ENCODE measurements at places on chromosomes 6 and 20. TPM values are rescaled to one million over a fixed set of nuclear protein-coding genes. Genes with fewer than 3 reads are reported as not detected.

GLP1R gene
- total RNA-seq = not detected

DNA sequence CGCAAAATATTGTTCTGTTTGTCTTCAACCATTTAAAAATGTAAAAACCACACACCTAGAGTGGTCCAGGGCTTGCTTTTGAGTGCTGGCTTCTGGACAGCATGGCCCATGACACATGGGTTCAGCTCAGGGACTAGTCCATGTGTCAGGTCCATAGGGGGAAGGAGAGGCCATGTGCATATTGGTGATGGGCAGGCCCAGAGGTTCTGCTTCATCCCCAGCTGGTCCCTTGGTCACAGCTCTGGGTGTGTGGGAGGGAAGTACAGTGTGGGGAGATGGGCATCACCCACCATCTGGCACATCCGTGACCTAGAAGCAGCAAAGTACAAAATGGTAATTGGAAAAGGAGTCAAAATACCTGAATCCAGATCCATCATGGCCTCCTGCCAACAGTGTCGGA is 50.7 kb downstream of the STK35 start:
- H3K4me1 ChIP-seq = no peaks in the 10 kb centered on the region
- no peak for DNase-seq
- H3K27me3 ChIP-seq = no peaks in the 10 kb centered on the region
- H3K27ac ChIP-seq = no peak overlapping the region
- H3K36me3 ChIP-seq = no peaks in the 10 kb centered on the region

- H3K27ac ChIP-seq = no peak overlapping the region
- H3K4me3 ChIP-seq = no peak overlapping the region
- no peaks in the 10 kb centered on the region for H3K36me3 ChIP-seq
- H3K4me1 ChIP-seq = no peaks in the 10 kb centered on the region
- DNase-seq = no peak
These were observed 464.5 kb upstream of the NRSN1 start for GRCh38 chr6:23661549-23661948.

DNA sequence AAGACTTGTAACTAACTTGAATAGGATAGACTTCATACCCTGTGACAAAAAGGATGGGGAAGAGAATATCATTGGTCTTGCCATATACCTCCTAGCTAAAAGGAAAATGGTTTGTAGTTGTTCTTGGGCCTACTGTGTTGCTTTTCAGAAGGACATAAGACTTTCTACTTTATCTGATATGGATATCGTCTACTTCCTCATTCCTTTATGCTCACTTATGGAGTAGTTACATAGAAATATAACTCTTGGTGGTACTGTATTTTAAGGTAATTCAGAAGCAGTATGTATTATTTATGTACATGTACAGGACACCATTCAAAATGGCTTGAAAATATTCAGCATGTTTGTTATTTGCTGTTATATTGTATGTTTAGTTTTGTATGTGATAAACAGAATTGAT is 8.0 kb downstream of the FAM217B start:
- no peak for DNase-seq
- H3K36me3 ChIP-seq = peaks cover 20% of the 10 kb centered on the region
- H3K4me3 ChIP-seq = no peak overlapping the region
- no peak overlapping the region for H3K27ac ChIP-seq
- no peaks in the 10 kb centered on the region for H3K27me3 ChIP-seq
- H3K4me1 ChIP-seq = peaks cover 18% of the 10 kb centered on the region

DNA sequence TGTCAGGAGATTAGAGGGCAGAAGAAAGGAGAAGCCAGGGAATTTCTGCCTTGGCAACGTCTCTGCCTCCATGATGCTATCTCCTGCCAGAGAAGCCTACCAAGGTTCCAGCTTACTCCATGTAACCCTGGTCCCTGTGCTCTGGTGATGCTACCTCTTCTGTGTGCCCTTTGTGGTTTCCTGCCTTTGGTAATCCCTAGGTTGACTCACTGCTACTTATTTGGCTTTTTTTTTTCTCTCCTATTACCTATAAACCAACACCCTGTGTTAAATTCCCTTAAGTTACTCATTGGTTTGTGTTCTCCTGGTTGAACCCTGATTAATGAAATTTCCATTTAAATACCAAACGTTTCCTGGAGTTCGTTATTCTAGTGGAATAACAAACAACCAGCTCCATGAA is 527.8 kb upstream of the FLRT3 start:
- H3K36me3 ChIP-seq = no peaks in the 10 kb centered on the region
- no peak for DNase-seq
- no peaks in the 10 kb centered on the region for H3K4me1 ChIP-seq
- H3K27me3 ChIP-seq = no peaks in the 10 kb centered on the region
- H3K27ac ChIP-seq = no peak overlapping the region

GRCh38 chr6:163836876-163837690 is 422.6 kb downstream of the QKI start:
- no peak overlapping the region for H3K4me3 ChIP-seq
- no peaks in the 10 kb centered on the region for H3K36me3 ChIP-seq
- DNase-seq = no peak
- no peak overlapping the region for H3K27ac ChIP-seq
- H3K4me1 ChIP-seq = no peaks in the 10 kb centered on the region

DNA sequence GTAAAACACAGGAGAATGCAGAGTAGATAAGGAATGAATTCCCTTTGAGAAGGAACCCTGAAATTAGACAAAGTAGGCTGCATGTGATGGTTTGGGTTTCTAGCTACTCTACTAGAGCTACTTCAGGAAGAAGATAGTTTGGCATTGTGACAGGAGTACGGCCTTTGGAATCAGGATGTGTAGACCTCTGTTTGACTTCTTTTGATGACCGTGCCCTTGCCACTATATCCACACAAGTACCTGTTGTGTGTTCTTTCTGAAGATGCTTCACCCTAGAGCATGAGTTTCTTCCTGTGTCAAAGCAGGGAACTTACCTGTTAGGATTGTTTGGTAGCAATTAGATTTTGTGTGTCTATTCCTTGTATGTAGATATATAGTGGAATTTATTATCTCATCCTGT is 41.7 kb downstream of the CD2AP start:
- DNase-seq = no peak
- H3K27me3 ChIP-seq = no peaks in the 10 kb centered on the region
- no peak overlapping the region for H3K27ac ChIP-seq
- peaks cover 7% of the 10 kb centered on the region for H3K36me3 ChIP-seq
- no peak overlapping the region for H3K4me3 ChIP-seq

DNA sequence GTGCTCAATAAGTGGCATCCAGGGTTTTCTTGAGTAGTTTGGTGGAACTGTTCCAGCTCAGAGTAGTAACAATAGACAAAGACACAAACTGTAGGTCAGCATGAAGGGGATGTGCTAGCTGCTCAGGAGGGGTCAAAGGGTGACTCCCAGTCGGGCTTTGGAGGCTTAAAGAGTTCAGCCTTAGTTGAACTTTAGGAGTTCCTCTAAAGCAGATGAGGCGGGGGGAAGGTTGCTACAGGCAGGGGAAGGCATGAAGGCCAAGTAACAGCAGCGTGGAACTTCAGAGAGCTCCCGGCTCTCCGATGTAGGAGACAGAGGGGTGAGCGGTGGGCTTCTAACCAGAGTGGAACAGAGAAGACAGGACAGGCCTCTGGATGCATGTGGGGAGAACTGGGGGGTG is 115.5 kb upstream of the CD93 start:
- H3K27ac ChIP-seq = no peak overlapping the region
- no peak for DNase-seq
- peaks cover 7% of the 10 kb centered on the region for H3K27me3 ChIP-seq
- no peaks in the 10 kb centered on the region for H3K36me3 ChIP-seq
- H3K4me3 ChIP-seq = no peak overlapping the region
- no peaks in the 10 kb centered on the region for H3K4me1 ChIP-seq

BACH2 gene
- 68.1 TPM for total RNA-seq

DNA sequence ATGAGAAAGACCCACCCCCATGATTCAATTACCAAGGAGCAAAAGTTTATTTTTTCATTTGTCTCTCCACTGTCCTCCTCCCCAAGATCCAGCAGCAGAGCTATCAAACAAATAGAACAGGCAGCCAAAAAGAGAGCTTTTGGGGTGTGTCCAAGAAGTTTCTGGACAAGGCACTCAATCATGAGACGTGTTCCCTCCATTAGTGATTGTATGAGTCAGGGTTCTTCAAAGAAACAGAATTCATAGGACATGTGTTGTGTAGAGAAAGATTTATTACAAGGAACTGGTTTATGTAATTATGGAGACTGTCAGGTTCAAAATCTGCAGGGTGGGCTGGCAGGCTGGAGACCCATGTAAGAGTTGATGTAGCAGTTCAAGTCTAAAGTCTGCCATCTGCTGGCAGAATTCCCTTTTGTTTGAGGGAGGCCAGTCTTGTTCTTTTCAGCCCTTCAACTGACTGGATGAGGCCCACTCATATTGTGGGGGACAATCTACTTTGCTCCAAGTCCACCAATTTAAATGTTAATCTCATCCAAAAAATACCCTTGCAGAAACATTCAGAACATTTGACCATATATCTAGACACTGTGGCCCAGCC is 248.1 kb upstream of the OPRM1 start:
- no peak overlapping the region for H3K4me3 ChIP-seq
- no peaks in the 10 kb centered on the region for H3K4me1 ChIP-seq
- H3K36me3 ChIP-seq = no peaks in the 10 kb centered on the region
- no peak overlapping the region for H3K27ac ChIP-seq

NRSN2 gene
- total RNA-seq = 5.1 TPM

DNA sequence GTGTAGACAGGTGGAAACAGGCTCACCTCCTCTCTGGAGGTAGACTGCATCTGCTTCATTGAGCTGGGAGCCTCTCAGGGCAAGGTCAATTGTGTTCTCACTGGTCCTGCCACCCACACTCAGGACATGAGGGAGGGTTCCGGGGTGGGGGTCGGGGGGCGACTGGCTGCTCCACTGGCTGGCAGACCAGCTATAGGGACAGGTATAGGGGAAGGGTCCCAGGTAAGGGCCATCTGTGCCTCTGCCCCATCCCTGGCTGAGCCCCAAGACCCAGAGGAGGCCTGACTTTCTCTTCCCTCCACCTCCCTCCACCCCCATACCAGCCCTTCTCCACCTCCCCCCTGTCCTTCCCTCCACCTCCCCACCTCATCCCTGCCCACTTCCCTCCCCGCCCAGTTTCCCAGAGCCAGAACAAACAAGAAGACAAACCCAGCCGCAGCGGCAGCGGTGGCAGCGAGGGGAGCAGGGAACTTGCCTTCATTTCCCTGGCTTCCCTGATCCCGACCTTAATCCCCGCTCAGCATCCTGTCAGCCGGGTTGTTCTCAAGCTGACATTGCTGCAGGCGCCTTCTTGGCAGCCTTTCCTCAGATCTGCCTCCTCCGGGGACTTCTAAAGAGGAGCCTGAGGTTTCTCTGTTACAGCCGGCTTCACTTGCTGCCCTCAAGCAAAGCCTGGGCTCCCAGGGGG is 18.3 kb upstream of the FOXP4 start:
- peaks cover 2% of the 10 kb centered on the region for H3K36me3 ChIP-seq
- H3K27ac ChIP-seq = no peak overlapping the region
- H3K4me3 ChIP-seq = no peak overlapping the region
- H3K4me1 ChIP-seq = peaks cover 32% of the 10 kb centered on the region
- peaks cover 39% of the 10 kb centered on the region for H3K27me3 ChIP-seq

DNA sequence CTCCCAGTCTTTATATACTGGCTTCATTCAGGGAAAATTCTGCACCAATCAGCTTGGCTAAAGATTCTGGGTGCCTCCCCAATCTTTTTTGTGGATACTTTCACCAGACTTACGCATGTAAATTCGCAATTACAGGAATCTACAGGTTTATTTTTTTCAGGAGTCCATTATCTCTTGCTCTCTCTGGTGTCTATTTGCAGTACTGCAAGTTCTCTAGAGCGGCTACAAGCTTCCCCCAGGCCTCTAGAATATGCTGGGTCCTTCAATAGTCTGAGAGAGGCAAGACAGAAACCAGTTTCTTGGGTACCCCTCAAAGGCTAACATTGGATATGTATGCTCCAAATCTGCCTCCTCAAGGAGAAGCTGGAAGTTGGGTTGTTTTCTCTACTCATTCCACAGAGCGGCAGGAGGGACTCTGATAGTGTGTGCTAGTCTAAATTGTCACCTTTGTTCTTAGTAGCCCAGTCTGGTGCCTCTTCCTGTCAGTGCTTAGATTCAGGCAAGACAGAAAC is 58.5 kb downstream of the SUN5 start:
- H3K4me1 ChIP-seq = peaks cover 27% of the 10 kb centered on the region
- H3K4me3 ChIP-seq = no peak overlapping the region
- H3K27me3 ChIP-seq = peaks cover 4% of the 10 kb centered on the region
- DNase-seq = no peak
- H3K36me3 ChIP-seq = no peaks in the 10 kb centered on the region
- H3K27ac ChIP-seq = peak overlapping the region; percentile 20

SAMD10 gene
- total RNA-seq = 34.9 TPM

GRCh38 chr6:107106165-107106564 is 9.2 kb downstream of the BEND3 start:
- no peaks in the 10 kb centered on the region for H3K27me3 ChIP-seq
- no peak overlapping the region for H3K4me3 ChIP-seq
- no peak for DNase-seq

AVP gene
- total RNA-seq = not detected

GRCh38 chr20:18428490-18429173 is 38.2 kb downstream of the DZANK1 start:
- H3K4me1 ChIP-seq = no peaks in the 10 kb centered on the region
- H3K27me3 ChIP-seq = no peaks in the 10 kb centered on the region
- H3K36me3 ChIP-seq = no peaks in the 10 kb centered on the region
- DNase-seq = no peak

DNA sequence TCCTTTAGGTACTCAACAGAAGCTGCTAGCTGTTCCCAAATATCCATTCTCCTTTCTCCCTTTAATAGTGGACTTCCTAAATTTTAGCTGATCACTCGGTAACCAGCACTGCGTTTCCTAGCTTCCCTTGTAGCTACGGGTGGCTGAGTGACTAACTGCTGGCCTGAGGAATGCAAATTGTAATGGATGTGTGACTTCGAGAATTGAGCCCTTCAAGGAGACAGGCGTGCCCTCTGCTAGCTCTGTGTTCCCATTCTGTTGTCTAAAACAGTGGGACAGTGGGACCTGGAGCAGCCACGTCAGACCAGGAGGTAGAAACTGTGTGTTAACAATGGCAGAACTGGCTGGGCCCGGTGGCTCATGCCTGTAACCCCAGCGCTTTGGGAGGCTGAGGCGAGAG is 56.5 kb downstream of the SCML4 start:
- no peak overlapping the region for H3K27ac ChIP-seq
- H3K36me3 ChIP-seq = peaks cover 8% of the 10 kb centered on the region
- DNase-seq = no peak
- peaks cover 9% of the 10 kb centered on the region for H3K4me1 ChIP-seq

GRCh38 chr6:139030228-139030963 is 1.9 kb downstream of the ABRACL start:
- no peak overlapping the region for H3K4me3 ChIP-seq
- no peaks in the 10 kb centered on the region for H3K27me3 ChIP-seq
- no peak for DNase-seq
- H3K36me3 ChIP-seq = peaks cover 17% of the 10 kb centered on the region

CTAGE9 gene
- total RNA-seq = not detected

Measured in activated T-helper 1 cell treated with anti-CD3 and anti-CD28 coated beads, Interleukin-12 subunit alpha, Interleukin-12 subunit beta, Interleukin-2, Interleukin-4 antibody, amounts not matched to agents 30 ng/mL and 10 ng/mL and 1 ng/mL, durations not matched to agents 14 hours and 24 hours and 36 hours (primary cell).